ENCODE measurements at places on chromosomes 13 and 19. TPM values are rescaled to one million over a fixed set of nuclear protein-coding genes. Genes with fewer than 3 reads are reported as not detected.

- H3K4me3 ChIP-seq = no peak overlapping the region
- DNase-seq = no peak
- H3K4me1 ChIP-seq = no peaks in the 10 kb centered on the region
- H3K36me3 ChIP-seq = no peaks in the 10 kb centered on the region
- no peak overlapping the region for H3K27ac ChIP-seq
- no peaks in the 10 kb centered on the region for H3K27me3 ChIP-seq
These were observed 13.2 kb upstream of the OR10H2 start for GRCh38 chr19:15714638-15715037.

GRCh38 chr19:30276011-30276882, 95.9 kb upstream of the ZNF536 start:
- DNase-seq = no peak
- no peak overlapping the region for H3K4me3 ChIP-seq
- peak overlapping the region; percentile 17 for H3K27ac ChIP-seq
- H3K36me3 ChIP-seq = no peaks in the 10 kb centered on the region
- peaks cover 19% of the 10 kb centered on the region for H3K4me1 ChIP-seq

The OLFM4 gene
- not detected for total RNA-seq

DNA sequence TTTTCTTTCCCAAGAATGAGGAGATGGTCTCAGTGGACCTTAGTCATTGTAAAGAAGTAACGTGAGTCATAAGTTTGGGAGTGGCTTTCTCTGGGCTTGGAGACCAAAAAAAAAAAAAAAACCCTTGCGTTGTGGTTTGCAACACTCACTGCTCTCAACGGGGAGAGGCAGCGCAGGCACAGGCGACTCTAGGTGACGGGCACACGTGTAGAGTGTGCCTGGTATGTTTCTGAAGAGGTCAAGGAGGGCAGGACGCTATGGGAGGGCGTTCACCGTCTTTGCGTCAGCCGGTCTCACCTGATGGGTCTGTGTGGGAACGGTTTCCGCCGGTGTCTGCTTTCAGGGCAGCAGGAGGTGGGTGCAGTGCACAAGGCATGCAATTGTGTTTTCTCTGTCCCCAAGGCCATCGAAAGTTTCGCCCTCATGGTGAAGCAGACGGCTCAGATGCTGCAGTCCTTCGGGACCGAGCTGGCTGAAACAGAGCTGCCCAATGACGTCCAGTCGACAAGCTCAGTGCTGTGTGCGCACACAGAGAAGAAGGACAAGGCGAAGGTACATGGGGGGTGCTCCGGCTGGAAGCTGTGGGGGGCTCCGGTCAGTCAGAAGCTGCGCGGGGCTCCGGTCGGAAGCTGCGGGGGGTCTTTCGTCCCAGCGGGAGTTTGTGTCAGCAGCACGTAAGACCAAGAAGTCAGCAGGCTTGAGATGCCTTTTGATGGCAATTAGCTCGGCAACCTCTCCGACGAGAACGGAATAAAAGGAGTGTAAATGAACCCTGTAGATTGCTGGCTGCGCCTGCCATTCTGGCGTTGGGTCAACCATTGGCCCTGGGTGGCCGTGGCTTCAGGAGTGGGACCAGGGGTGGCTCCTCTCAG, 40.8 kb upstream of the F7 start:
- H3K27ac ChIP-seq = no peak overlapping the region
- no peaks in the 10 kb centered on the region for H3K27me3 ChIP-seq
- H3K4me1 ChIP-seq = no peaks in the 10 kb centered on the region

The HCST gene
- total RNA-seq = not detected

The RYR1 gene
- 2.2 TPM for total RNA-seq

The MBD3L3 gene
- total RNA-seq = not detected

The ONECUT3 gene
- total RNA-seq = 0.09 TPM
